H4 (cell line): ENCODE measurements at places on chromosomes 16 and 17. TPM values are rescaled to one million over a fixed set of nuclear protein-coding genes. Genes with fewer than 3 reads are reported as not detected.

- no peak for DNase-seq
These were observed 159.7 kb downstream of the CEP112 start for GRCh38 chr17:66032082-66032712.

DNA sequence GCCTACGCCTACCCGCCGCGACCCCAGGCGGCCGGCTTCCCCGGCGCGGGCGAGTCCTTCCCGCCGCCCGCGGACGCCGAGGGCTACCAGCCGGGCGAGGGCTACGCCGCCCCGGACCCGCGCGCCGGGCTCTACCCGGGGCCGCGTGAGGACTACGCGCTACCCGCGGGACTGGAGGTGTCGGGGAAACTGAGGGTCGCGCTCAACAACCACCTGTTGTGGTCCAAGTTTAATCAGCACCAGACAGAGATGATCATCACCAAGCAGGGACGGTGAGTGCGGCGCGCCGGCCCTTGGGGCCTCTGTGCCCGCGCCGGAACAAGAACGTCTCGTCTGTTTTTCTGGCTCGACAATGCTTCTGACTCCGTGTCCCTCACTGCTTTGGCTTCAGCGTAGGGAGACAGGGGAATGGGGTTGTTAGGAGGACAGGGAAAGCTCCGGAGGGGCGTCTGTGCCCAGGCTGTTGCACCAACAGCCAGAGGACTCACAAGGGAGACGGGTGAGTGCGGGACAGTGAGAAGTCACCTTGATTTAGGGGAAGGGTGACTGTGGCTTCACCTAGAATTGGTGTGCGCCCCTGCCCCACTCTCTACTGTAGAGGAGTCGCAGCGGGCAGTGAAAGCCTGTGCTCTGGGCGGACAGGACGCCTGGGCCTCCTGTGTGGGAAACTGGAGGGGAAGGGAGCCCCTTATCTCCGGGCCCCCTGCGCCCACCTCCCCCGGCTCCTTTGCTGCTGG lies 806 bp downstream of the TBX21 start:
- no peak for DNase-seq

GRCh38 chr16:59213952-59214351 lies 479.8 kb upstream of the GOT2 start:
- DNase-seq: no peak

GRCh38 chr17:44556166-44556831 lies 985 bp upstream of the FZD2 start:
- peak; percentile 59 for DNase-seq

The ORMDL3 gene
- 21.8 and 24.0 TPM in 2 replicates for total RNA-seq

The CCR7 gene
- not detected in 2 replicates for total RNA-seq
